ENCODE measurements at places on chromosomes 16 and 17.

- no peak for DNase-seq
Observed at GRCh38 chr16:66169817-66170216, 196.7 kb upstream of the CDH5 start.

- no peak for DNase-seq
Observed at GRCh38 chr17:70344386-70345060, 175.2 kb downstream of the KCNJ2 start.

GRCh38 chr16:11072420-11073153 lies 128.2 kb downstream of the CLEC16A start:
- no peak for DNase-seq

DNA sequence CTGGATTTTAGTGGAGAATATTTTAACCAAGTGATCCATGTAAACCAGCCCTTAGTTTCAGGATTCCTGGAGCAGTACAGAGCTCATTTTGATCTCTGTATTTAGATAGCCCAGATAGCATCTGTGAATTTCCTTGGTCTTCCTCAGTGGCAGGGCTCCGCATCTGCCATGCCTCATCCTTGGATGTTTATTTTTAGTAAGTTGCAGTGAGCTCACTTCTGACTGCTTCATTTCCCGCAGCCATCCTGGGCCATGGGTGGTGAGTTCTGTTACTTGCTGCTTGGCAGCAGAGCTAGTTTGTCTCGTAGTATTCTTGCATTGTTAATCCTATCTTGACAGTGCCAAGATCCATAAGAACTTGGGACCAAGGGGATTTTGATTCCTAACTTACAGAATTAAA lies 33.7 kb downstream of the IST1 start:
- DNase-seq: no peak

DNA sequence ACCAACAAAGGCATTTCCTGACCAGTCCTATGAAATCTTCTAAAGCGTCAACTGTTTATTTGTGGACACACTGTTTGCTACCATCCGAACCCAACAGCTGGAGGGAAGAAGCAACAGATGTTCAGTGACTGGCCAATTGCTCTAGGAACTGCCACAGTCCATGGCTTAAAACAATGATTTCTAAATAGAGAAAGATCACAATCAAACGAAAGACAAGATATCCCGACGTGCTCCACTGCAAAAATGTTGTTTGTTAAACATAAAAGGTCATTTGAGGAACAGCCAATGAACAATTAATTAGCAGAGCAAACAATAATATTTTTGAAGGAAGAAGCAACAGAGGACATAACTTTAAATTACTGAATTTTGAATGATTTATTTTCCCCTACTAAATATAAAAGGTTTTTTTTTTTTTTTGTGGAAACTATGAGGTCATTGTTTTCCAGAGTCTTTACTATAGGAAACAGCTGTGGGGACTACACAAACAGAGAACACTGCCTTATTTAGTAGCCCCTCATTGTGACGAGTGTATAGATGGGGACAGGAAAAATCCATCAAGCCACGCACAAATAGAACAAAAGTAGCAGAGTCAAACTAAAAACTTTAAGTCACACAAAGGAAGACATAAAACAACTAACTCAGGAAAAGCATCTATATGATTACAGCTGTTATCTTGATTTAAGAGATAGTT lies 17.2 kb downstream of the USP31 start:
- no peak for DNase-seq

- DNase-seq: no peak
Observed at GRCh38 chr16:80500116-80500859, 40.5 kb upstream of the DYNLRB2 start.

GRCh38 chr17:43560461-43561427 lies 14.6 kb upstream of the ETV4 start:
- no peak for DNase-seq

- no peak for DNase-seq
Observed at GRCh38 chr17:2034157-2034556, 4.2 kb downstream of the DPH1 start.

- no peak for DNase-seq
Observed at GRCh38 chr17:52201767-52202519, 43.4 kb upstream of the CA10 start.

DNA sequence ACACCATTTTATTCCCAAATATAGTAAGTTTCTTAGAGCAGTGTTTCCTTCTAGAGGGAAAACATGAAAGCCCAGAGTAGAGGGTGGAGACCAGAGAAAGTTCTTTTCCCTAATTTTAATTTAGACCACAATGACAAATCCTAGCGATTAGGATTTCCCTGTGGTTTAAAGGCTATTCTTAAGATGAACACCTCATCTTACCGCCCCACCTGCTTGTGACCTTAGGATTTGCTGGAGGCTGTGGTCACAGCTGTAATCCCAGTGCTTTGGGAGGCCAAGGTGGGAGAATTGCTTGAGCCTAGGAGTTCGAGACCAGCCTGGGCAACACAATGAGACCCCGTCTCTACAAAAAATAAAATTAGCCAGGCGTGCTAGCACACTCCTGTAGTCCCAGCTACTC lies 51.1 kb downstream of the GPRC5B start:
- no peak for DNase-seq

Data from activated T-helper 1 cell treated with Interleukin-2 at 50 U/mL for 16 hours (primary cell).